ENCODE measurements at places on chromosomes 2 and 18. TPM values are rescaled to one million over a fixed set of nuclear protein-coding genes. Genes with fewer than 3 reads are reported as not detected.

GRCh38 chr2:71074893-71075395 is 6.5 kb downstream of the NAGK start:
- no peak overlapping the region for H3K4me3 ChIP-seq
- H3K4me1 ChIP-seq, result no peaks in the 10 kb centered on the region
- H3K27me3 ChIP-seq, result no peaks in the 10 kb centered on the region
- H3K27ac ChIP-seq, result no peak overlapping the region
- peaks cover 24% of the 10 kb centered on the region for H3K36me3 ChIP-seq
- no peak for DNase-seq

DNA sequence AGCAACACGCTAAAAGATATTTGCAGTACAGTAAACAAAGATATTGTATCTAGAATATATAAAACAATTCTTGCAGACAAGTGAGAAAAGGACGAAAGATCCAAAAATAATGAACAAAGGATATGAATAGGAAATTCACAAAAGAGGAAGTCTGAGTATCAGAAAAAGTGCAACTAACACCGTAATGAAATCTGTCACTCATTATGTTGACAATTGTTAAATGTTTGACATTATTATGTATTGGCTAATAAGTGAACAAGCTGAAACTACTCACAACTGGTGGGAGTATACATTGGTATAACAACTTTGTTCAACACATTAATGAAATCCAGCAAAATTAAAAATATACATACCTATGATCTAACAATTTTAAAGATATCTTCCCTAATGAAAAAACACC is 36.7 kb upstream of the ASXL3 start:
- no peaks in the 10 kb centered on the region for H3K36me3 ChIP-seq
- H3K4me1 ChIP-seq, result no peaks in the 10 kb centered on the region
- H3K27me3 ChIP-seq, result no peaks in the 10 kb centered on the region
- H3K27ac ChIP-seq, result no peak overlapping the region
- H3K4me3 ChIP-seq, result no peak overlapping the region

DNA sequence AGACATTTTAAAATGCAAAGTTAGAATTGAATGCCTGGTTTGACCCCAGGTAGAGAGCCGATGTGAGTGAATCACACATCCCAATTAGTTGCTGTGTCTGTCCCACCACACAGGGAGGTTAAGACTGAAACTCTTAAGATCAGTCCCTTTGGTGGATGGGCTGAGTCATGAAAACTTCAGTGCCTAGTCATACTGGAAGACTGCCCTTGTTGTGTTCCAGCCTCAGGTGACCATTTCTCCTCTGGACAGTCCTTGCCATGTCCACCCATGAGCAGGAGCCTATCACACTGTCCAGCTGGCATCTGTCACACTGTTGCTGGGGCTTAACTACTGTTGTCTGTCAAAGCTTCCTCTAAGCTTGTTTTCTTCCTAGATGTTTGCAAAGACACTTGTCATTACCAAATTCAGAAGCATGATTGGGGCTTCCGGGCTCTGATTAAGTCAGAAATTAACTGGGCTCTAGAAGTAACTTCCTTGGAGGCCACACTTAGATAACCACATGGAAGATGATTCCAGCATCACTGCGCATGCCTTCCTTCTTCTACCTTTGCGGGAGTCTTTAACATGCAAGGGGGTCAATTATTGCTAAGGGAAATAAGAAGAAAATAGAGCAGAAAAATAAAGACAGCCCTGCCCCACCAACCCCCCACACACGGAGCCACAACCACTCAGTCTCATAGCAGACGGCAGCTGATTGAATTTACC is 21.3 kb downstream of the CYRIA start:
- no peak for DNase-seq
- H3K27ac ChIP-seq, result no peak overlapping the region
- H3K4me3 ChIP-seq, result no peak overlapping the region
- no peaks in the 10 kb centered on the region for H3K27me3 ChIP-seq
- H3K36me3 ChIP-seq, result no peaks in the 10 kb centered on the region

DNA sequence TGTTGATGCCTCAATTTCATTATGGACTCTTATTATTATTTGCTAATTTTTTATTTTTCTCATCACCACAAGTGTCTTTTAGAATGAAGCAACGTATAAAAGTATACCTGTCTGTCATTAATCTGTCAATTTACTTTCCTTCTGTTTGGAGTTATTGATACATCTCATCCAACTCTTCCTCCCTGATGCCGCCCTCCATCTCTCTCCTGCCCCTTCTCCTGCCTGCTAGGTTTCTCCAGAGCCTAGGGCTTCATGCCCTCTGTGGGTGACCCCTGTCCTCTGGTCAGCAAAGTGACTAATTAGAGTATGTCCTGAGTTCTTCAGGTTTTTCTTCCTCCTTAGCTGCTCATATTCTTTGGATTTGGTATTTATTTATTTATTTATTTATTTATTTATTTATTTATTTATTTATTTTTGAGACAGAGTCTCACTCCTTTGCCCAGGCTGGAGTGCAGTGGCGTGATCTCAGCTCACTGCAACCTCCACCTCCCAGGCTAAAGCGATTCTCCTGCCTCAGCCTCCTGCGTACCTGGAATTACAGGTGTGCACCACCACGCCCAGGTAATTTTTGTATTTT is 162.5 kb upstream of the MYCN start:
- H3K4me1 ChIP-seq, result no peaks in the 10 kb centered on the region
- no peaks in the 10 kb centered on the region for H3K27me3 ChIP-seq
- no peaks in the 10 kb centered on the region for H3K36me3 ChIP-seq
- DNase-seq, result no peak
- no peak overlapping the region for H3K27ac ChIP-seq
- no peak overlapping the region for H3K4me3 ChIP-seq

GRCh38 chr2:135985826-135986393 is 484 bp upstream of the DARS1 start:
- peak overlapping the region; percentile 96 for H3K4me3 ChIP-seq
- H3K36me3 ChIP-seq, result peaks cover 16% of the 10 kb centered on the region
- no peak for DNase-seq
- no peaks in the 10 kb centered on the region for H3K4me1 ChIP-seq
- H3K27ac ChIP-seq, result peak overlapping the region; percentile 97

GRCh38 chr2:98743835-98744234 is 12.9 kb upstream of the MGAT4A start:
- H3K4me3 ChIP-seq, result no peak overlapping the region
- no peak overlapping the region for H3K27ac ChIP-seq
- H3K36me3 ChIP-seq, result no peaks in the 10 kb centered on the region

DNA sequence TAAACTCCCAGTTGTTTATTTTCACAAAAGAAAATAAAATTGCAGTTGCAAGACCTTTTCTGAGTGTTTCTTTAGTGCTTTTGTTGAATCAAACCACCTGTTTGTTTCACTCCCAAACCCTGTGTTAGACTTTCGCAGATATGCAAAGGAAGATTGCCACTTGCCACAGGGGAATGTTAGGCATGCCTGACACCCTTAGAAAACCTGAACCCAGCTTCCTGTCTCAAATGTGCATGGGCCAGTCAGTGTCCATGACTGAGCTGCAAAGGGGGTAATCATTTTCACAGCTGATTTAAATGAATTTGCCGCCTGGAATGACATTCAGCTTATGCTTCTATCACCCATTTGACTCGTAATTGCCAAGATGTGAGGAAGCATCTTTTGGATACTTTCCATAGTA is 17.5 kb downstream of the TGOLN2 start:
- peaks cover 14% of the 10 kb centered on the region for H3K36me3 ChIP-seq
- no peak overlapping the region for H3K27ac ChIP-seq
- peaks cover 8% of the 10 kb centered on the region for H3K4me1 ChIP-seq
- no peak for DNase-seq
- H3K27me3 ChIP-seq, result no peaks in the 10 kb centered on the region
- H3K4me3 ChIP-seq, result no peak overlapping the region

GRCh38 chr18:5500158-5500939 is 43.4 kb downstream of the EPB41L3 start:
- H3K4me3 ChIP-seq, result no peak overlapping the region
- no peaks in the 10 kb centered on the region for H3K36me3 ChIP-seq
- H3K27me3 ChIP-seq, result no peaks in the 10 kb centered on the region
- DNase-seq, result no peak
- no peaks in the 10 kb centered on the region for H3K4me1 ChIP-seq

DNA sequence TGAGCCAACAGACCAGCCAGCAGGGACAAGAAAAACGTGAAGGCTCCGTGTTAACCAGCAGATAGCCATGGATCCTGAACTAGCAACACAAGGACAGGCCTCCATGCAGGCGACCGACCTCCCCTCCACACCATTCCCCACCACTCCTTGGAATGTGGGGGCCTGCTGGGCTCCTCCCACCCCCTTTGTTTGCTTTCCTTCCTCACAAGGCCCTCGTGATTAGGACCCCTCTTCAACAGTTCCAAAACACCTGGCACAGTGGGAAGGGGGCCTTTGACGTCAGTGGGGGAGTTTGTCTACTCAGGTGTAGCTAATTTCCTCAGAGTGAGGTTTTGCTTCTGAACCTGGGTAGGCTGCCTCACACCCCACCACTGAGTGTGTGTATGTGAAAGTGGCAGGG is 37.8 kb downstream of the SLC14A2 start:
- peaks cover 4% of the 10 kb centered on the region for H3K4me1 ChIP-seq
- H3K27ac ChIP-seq, result no peak overlapping the region
- H3K4me3 ChIP-seq, result no peak overlapping the region
- no peaks in the 10 kb centered on the region for H3K27me3 ChIP-seq
- H3K36me3 ChIP-seq, result no peaks in the 10 kb centered on the region

GRCh38 chr18:60082790-60083189 is 183.0 kb downstream of the PMAIP1 start:
- DNase-seq, result no peak
- H3K27me3 ChIP-seq, result no peaks in the 10 kb centered on the region
- H3K27ac ChIP-seq, result no peak overlapping the region
- no peak overlapping the region for H3K4me3 ChIP-seq

GRCh38 chr2:12005886-12006681 is 259.7 kb downstream of the LPIN1 start:
- H3K27me3 ChIP-seq, result no peaks in the 10 kb centered on the region
- H3K4me3 ChIP-seq, result no peak overlapping the region
- H3K36me3 ChIP-seq, result no peaks in the 10 kb centered on the region
- H3K4me1 ChIP-seq, result no peaks in the 10 kb centered on the region
- no peak overlapping the region for H3K27ac ChIP-seq

GRCh38 chr18:71625556-71626090 is 918.5 kb downstream of the CBLN2 start:
- no peaks in the 10 kb centered on the region for H3K36me3 ChIP-seq
- no peak for DNase-seq
- H3K4me3 ChIP-seq, result no peak overlapping the region
- H3K27ac ChIP-seq, result no peak overlapping the region
- no peaks in the 10 kb centered on the region for H3K27me3 ChIP-seq

DNA sequence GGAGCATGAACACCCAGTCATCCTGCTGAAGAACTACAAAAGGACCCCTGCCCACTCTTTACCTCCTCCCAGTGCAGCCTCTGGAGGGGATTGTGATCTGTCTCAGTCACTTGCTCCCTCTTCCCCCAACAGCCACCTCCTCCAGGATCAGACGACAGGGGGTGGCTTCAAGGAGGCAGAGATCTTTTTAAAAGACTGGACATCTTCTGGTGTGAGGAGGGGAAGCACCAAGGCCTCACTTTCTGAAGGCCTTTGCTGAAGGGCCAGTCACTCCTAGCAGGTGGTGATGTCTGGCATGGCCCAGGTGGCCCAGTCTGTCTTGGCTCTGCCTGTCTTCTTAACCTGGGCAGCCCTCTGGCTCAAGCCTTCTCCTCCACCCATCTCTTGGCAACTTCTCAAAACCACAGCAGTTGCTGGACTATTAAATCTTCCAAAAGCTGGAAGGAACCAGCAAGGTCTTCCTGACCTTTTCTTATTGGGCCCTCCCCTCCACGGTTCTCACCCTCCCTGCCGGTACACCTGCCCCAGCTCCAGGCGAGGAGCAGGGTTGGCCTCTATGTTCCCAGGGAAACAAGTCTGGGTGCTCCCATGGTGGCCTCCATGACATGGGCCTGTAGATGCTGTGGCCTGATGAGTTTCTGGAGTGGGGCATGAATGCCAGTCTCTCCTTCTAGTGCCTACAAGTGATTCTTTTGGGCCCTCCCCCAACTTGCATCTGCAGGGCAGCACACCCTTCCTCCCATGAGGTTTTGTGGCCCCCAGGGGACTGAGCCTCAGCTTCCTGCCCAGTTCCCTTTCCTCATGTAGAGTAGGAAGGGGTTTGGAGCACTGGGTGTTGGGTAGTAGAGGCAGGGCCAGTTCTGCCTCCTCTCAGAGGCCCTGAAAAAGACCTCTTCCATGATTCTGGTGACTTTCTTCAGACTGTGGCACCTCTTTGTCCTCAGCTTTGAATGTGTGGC is 5.0 kb upstream of the ATP6V1B1 start:
- H3K4me3 ChIP-seq, result no peak overlapping the region
- no peak for DNase-seq
- H3K27ac ChIP-seq, result no peak overlapping the region

DNA sequence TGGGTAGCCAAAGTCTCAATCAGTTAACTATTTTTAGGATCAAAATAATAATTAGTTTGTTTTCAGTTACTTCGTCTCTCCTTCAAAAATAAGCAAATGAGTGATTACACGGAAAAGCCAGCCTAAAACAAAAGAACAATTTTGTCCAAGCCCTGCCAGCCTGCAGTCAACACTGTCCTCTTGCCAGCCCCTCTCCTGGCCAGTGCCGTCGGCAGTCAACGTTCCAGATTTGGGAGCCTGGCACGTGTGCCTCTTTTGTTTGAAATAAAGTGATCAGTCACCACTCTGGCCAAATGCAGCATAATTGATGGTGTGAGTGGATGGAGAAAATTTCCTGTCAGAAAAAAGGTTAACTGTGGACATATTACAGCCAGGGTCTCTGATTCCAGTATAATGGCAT is 260.6 kb upstream of the SKOR2 start:
- no peaks in the 10 kb centered on the region for H3K27me3 ChIP-seq
- no peak overlapping the region for H3K27ac ChIP-seq
- no peaks in the 10 kb centered on the region for H3K36me3 ChIP-seq

GRCh38 chr2:196501836-196502235 is 137.7 kb upstream of the CCDC150 start:
- H3K27ac ChIP-seq, result no peak overlapping the region
- DNase-seq, result no peak
- H3K4me1 ChIP-seq, result no peaks in the 10 kb centered on the region
- no peak overlapping the region for H3K4me3 ChIP-seq
- H3K27me3 ChIP-seq, result no peaks in the 10 kb centered on the region

Gene SLC14A1
- total RNA-seq, result not detected

Gene PTPRN
- total RNA-seq, result 5.2 TPM

Gene SNED1
- total RNA-seq, result 2.4 TPM

Gene FBXO15
- total RNA-seq, result 0.84 TPM

Gene FIGN
- 22.8 TPM for total RNA-seq

Gene SERPINB3
- 0.17 TPM for total RNA-seq

Gene CCNT2
- total RNA-seq, result 39.7 TPM

Gene ASXL3
- total RNA-seq, result 1.3 TPM

Gene ASB18
- not detected for total RNA-seq

Gene EPAS1
- 3.7 TPM for total RNA-seq

Gene KYNU
- total RNA-seq, result 0.13 TPM

Gene MC2R
- total RNA-seq, result not detected

Gene FHL2
- 33.2 TPM for total RNA-seq

All from H1 (cell line).